Calu3 (cell line): ENCODE measurements at places on chromosomes 6 and 20. TPM values are rescaled to one million over a fixed set of nuclear protein-coding genes. Genes with fewer than 3 reads are reported as not detected.

GRCh38 chr6:161139766-161140553 lies 133.9 kb downstream of the AGPAT4 start:
- no peak for DNase-seq

GRCh38 chr6:21611485-21611884 lies 17.9 kb downstream of the SOX4 start:
- DNase-seq: no peak

TSBP1 gene
- total RNA-seq: not detected in 2 replicates

- DNase-seq: no peak
Measured at GRCh38 chr6:148628251-148628650, 118.6 kb upstream of the UST start.

TPBG gene
- total RNA-seq: 42.6 and 46.5 TPM in 2 replicates

GRCh38 chr6:129730477-129731165 lies 20.6 kb upstream of the ARHGAP18 start:
- DNase-seq: peak; percentile 31

MRAP2 gene
- total RNA-seq: 0.22 and 0.38 TPM in 2 replicates

DNA sequence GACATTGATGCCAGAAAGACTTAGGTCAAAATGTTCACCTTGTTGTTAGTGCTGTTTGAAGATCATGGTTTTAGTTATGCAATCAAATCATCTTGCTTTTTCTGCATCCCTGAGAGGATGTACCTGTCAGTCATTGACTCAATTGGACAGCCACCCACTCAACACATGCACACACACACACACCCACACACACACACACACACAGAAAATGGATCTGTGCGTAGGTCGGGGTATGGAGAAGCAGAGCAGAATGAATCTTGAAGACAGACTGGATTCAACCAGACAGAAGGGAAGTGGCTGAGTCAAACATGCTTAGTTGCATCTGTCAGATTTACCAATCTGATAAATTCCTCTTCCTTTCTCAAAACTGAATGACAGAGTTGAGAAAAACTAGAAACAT lies 19.1 kb upstream of the ZSCAN23 start:
- DNase-seq: no peak

DNA sequence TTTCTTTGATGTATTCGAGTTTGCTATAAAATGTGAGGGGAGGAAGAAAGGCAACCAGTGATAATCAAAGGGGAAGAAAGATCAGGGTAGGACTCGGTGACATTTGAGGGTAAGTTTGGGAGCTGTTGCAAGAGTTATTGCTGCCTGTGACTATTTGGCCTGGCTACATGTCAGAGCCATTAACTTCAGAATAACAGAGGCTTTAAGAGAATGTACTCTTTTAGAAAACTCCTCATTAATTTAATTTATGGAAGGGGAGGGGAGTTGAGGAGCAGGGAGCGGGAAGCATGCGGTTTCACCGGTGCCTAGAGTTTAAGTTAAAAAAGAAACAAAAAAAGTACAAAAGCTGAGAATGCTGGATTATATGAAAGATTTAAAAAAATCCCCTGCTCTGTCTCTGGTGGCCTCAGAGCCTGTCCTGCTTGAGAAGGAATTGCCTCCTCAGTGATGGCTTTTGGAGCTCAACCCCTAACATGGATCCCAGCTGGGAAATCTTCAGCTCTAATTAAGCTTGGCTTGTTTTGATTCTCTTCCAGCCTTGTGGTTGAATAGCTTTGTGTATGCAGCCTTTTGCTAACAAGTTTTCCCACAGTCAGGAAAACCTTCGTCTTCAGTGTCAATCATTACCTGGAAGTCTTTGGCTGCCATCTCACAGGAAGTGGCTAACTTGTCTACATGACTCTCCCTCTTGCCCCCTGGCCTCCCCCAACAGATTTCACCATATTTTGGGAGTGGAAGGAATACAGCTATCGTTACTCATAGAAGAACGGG lies 238.2 kb downstream of the SOX4 start:
- DNase-seq: no peak

DNA sequence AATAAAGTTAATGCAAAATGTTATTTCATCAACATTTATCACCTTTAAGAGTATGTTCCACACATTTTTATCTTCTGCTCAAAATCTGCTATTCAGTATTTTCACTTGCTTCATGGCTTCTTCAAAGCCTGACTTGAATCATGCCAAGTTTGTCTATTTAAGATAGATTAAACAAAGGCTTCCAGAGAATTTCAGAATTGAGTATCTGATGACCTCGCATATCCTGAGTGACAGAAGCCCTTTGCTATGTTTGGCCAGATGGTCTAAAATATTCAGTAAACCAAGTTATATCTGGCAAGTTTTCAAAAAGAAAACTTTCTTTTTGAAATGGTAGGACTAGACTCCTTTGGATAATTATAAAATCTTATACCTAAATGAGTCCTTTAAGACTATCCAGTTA lies 348.9 kb upstream of the KCNQ5 start:
- DNase-seq: no peak

TEAD3 gene
- 27.3 and 28.3 TPM in 2 replicates for total RNA-seq

C6orf163 gene
- total RNA-seq: 5.9 TPM in 2 replicates

- DNase-seq: no peak
Measured at GRCh38 chr20:53652859-53653517, 59.3 kb upstream of the ZNF217 start.
